ENCODE measurements at places on chromosomes 4 and X.

DNA sequence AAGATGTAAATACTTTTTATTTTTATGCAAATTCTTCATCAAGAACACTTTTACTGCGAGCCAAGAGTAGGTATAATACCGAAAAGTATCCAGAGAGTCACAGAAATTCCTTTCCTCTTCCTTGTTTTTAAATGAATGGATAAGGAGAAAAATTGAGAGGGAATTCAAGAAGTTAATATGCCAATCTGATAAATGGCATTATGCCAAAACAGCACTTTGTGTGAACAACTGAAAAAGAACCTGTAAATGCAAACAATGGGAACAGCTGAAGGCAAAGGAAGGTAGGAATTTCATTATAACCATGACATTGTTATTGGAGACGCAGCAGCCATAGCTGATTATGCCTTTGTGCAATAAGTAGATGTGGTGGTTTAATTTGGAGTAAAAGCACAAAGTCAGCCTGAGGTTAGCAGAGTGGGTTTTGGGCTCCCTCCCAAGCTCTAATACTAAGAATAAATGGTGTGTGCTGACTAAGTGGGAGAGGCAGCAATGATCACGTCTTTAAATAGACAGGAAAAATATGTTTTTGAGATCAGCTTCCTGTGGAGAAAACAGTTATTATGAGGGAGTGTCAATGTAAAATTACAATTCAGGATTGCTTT is 209.8 kb upstream of the NDST4 start:
- no peak for DNase-seq

- DNase-seq: no peak
Measured at GRCh38 chrX:44459501-44459900, 83.2 kb downstream of the FUNDC1 start.

- DNase-seq: no peak
Measured at GRCh38 chr4:168139336-168139735, 47.0 kb downstream of the ANXA10 start.

DNA sequence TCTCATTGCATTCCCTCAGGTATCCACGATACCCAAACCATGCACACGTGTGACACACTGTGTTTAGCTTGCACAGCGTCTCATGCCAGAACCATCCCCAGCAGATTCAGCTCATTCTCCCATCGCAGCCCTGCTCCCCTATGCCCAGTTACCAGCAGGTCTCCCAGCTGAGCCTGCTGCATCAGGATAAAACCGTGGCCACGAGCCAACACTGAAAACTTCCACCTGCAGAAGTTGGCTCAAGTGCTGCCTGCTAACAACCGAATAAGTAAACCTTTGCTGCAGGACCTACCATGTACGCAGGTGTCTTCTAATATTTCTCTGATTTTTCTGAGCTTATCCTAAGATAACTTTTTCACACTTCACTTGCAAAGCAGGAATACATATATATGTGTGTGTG is 120.4 kb upstream of the STS start:
- DNase-seq: no peak

Data from adrenal gland (tissue), 19 donors.